ENCODE measurements at places on chromosomes 6 and 20.

GRCh38 chr6:168458101-168458500, 17.1 kb downstream of the SMOC2 start:
- no peak for DNase-seq

DNA sequence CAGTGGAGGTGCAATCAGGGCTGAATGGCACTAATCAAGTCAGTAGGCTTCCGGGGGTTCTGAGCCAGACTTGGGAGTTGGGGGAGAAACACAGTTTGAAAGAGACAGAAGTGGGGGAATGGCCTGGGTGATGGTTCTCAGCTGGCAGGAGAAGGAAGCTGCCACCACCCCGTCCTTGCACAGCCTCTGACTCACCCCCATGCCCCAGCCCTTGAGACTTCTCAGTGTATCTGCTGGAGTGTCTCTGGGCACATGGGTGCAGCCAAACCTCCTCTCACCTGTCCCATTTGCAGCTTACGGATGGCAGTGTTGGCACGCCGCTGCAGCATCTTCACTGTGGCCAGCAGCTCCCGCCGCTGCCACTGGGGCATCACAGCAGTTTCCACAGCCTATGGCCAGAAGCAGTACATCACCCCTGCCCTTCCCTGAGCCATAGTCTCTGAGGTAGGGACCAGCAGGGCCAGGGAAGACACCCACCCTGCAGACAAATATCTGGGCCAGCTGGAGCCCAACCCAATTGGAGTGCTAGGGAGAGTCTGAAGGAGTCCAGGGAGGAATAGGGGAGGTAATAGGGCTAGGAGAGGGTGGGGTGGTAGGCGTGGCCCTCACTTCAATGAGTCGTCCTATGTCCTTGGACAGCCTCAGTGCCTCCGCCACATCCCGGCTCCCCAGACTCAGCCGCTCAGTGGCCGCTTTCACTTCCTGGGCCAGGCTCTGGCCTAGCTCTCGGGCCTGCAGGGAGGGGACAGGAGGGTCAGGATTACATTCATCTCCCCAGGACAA, 11.2 kb downstream of the AARS2 start:
- no peak for DNase-seq

- no peak for DNase-seq
These were observed 12.5 kb downstream of the TRIM26 start for GRCh38 chr6:30200551-30201281.

GRCh38 chr6:36716476-36717093, 19.0 kb downstream of the RAB44 start:
- no peak for DNase-seq

DNA sequence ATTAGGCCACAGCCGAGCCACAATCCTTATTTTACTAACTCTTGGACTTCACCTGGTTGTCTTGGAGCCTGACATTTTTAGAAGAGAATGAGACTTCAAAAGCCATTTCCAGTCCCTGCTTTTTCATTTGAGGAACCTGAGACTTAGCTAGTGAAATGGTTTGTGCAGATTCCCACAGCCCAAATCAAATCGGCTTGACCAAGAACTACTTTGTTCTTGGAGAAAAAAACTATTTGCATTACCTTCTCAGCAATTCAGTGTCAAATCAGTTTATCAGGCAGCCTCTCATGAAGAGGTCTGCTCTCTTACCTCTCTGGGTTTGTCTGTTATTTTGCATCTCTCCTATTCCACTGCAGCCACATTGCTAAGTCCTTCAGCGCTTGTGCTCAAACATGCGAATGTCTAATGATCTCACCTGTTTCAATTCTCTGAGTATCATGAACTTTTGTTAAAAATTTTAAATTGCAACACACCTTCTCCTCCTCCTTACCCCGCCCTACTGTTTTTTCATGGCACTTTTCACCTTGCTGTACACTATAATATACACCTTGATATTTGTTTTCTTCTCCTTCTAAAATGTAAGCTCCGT, 573 bp upstream of the IFNGR1 start:
- no peak for DNase-seq

GRCh38 chr20:50528804-50529351, 18.7 kb downstream of the PTPN1 start:
- no peak for DNase-seq

DNA sequence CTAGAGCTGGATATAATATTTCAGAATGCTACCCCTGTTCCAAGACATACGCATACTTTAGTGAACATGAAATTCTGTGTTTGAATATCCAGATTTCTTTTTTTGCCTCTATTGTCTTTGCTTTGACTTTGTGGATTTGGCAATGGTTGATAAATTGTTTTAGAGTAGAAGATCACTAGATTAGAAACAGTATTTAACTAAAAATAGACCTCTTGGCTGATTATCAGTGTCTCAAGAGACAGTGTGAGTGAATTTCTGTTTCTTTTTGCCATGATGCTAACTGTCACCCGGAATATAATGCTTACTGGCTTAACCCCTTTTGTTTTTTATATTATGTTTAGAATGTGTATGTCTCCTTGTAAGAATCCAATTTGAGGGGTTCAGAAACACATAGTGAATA, 102.5 kb downstream of the PLCB1 start:
- no peak for DNase-seq

GRCh38 chr6:26056583-26057350, 30.5 kb upstream of the HFE start:
- DNase-seq = peak; percentile 56

DNA sequence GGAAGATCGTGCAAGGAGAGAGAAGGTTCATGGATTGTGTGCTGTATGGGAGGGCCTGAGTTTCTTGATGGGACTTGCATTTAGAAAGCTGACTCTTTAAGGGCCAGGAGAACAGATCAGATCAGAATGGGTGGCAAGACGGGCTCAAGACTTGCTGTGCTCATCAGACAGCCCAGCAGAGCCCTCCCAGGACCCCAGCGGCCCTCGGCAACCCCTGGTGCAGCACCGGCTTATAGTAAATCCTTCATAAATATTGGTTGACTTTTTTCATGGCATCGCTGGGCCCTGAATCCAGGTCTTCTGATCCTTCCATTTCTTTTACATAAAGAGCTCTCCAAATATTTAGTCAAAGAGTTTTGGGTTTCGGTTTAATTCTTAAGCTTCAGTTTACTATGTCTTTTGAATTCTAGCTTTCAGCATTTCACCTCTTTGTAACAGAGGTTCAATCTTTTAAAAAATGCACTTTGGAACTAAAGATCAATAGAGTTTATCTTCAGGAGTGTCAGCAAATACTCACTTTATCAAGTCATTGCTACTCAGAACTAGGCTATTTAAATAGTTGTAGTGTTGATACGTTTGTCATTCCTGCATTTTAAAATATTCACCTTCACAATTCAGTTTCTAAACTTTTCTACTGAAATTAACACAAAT, 205.6 kb downstream of the ZDHHC14 start:
- DNase-seq = peak; percentile 64

DNA sequence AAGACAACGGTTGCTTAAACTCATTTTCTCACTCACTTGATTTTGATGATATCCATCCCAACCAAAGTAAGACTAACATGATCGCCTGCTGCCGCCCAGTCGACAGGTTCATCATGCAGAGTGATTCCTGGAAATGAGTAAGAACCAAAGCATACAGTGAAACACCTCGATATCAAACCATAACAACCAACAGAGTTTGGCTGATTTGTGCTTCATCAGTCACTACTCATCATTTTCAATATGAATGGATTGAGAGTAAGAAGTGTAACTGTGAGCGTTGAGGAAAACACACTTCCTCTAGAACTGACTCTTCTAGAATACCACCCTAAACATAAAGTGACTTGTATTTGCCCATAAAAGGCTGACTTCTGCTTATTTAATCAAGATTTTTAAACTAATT, 29.2 kb upstream of the ALDH8A1 start:
- DNase-seq = no peak

DNA sequence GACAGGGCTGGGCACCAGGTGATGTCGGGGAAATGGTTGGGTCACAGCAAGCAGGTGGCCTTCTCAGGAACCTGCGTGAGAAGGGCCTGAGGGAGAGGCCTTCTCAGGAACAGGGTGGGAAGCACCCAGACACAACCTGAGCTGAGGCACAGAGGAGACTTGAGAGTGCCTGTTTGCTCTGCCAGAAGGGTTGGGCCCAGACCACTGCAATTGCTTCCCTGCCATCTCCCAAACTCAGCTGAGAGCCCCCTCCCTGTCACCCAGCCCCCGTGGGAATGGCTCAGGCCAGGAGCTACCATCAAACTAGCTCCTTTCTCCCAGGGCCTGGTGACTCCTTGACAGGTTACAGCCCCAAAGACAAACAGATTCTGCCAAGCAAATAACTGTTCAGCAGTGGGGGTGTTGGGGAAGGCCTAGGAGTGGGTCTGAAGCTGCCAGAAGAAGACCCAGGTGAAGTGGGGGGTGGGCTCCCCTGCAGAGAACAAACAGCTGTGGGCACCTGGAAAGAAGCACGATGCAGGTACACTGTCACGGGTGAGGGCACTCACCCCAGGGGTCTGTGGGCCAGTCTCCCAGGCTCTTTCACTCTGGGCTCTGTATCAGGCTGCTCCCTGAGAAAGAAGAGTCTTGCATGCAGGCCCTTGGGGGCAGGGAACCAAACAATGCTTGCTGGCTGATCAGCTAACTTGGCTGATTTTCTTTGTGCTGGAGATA, 30.4 kb upstream of the SPDEF start:
- no peak for DNase-seq

DNA sequence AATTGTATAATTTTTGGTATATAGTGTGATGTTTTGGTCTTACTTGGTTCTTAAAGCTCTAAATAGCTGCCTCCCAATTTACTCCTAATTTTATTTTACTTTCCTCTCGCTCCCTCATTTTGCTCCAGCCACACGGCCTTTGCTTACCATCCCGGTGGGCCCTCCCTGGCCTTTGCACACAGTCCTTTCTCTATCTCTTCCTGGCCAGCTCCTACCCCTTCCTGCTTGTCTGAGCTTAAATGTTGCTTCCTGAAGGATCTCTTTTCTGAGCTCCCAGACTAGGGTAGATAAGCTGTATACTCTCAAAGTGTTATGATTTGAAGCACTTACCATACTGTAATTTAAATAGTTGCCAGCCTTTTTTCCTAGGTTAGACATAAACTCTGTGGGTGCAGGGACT, 121.7 kb downstream of the UTRN start:
- no peak for DNase-seq

GRCh38 chr6:38804358-38804757, 89.2 kb downstream of the DNAH8 start:
- no peak for DNase-seq

- peak; percentile 78 for DNase-seq
These were observed 27.5 kb downstream of the EPB41L1 start for GRCh38 chr20:36181934-36182603.

DNA sequence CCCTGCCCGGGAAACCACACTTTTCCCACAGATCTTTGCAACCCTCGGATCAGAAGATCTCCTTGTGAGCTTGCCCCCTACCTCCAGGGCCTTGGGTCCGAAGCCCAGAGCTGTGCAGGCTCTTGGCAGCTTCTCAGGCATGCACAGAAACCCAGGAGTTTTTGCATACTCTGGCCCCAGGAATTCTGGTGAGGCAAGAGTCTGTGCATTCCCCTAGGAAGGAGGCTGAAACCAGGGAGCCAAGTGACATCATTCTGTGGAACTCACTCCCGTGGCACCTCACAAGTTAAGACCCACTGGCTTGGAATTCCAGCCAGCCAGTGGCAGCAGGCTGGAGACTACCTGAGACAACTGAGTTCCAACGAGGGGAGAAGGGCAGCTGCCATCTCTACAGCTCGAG, 100.1 kb downstream of the TNFRSF21 start:
- DNase-seq = no peak

DNA sequence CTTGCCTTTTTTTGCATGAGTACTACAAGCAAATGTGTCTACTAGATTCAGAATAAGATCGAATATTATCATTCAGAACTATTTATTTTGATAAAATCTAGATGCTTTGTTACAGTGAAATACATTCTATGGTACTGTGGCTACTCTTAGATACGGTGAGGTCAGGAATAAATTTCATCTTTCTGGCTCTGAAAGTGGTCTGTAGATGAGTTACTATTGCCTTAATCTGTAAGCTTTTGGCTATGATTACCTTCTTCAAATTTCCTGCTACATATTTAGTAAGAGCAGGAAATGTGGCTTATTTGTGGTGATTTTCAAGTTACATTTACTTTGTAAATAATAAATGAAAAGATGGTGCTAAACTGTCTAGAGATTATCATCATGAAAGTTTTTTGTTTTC, 50.0 kb downstream of the SCAF8 start:
- no peak for DNase-seq

GRCh38 chr20:55760586-55760985, 244.7 kb downstream of the CBLN4 start:
- no peak for DNase-seq

DNA sequence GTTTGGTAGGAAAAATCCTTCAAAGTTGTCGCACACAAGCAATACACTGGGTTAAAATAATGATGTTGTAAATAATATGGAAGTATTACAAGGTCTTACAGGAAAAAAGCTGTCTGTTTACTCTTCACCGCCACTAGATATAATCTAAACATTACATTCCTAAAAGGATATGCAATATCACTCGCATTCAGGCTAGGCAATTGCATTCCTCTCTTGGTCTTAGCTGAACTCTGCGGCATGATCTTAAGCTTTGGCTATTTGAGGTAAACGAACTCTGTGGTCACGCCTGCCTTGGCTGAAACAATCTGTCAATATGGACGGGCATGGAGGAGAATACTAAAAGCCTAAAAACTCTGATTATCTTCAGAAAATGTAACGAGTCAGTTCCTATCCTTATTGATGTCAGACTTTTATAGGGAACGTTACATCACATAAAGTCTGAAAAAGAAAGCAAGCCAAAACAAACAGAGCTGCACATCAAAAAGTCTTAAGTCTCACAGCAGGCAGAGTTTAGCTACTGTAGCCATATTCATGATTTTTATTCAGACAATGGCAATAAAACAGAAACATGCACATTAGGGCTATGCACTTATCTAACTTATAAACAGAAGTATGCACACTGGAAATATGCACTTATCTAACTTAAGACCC, 30.8 kb upstream of the FILIP1 start:
- DNase-seq = peak; percentile 95

DNA sequence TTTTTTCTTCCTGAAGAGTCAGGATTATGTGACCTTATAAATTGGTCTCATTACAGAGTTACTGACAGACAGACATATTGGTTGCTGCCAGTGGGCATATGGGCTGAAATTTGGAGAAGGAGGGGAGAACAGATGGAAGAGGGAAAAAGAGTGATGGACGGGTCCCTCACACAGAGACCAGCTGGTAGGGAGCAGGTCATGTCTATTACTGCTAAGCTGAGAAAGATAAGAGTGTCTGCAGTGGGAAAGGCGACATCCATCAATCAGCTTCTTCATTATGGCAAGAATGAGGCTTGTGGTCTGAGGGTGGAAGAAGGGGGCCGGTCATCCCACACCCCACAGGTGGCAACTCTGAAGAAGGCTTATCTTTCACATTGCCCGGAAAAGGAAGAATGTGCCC, 353.8 kb upstream of the RSPO3 start:
- DNase-seq = no peak

DNA sequence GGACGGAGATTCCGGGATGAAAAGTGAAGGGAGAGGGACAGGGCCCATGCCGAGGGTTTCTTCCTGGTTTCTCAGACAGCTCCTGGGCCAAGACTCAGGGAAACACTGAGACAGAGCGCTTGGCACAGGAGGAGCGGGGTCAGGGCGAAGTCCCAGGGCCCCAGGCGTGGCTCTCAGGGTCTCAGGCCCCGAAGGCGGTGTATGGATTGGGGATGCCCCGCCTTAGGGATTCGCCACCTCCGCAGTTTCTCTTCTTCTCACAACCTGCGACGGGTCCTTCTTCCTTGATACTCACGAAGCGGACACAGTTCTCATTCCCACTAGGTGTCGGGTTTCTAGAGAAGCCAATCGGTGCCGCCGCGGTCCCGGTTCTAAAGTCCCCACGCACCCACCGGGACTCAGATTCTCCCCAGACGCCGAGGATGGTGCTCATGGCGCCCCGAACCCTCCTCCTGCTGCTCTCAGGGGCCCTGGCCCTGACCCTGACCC, 55.0 kb upstream of the HLA-A start:
- no peak for DNase-seq

- DNase-seq = peak; percentile 41
These were observed 33.4 kb downstream of the NCOA3 start for GRCh38 chr20:47535088-47535487.

Measured in HepG2 (cell line).